ENCODE measurements at places on chromosomes 1 and 21. TPM values are rescaled to one million over a fixed set of nuclear protein-coding genes. Genes with fewer than 3 reads are reported as not detected.
A peak's percentile ranks its signal among the peaks of the same experiment; 100 is the strongest.

DNA sequence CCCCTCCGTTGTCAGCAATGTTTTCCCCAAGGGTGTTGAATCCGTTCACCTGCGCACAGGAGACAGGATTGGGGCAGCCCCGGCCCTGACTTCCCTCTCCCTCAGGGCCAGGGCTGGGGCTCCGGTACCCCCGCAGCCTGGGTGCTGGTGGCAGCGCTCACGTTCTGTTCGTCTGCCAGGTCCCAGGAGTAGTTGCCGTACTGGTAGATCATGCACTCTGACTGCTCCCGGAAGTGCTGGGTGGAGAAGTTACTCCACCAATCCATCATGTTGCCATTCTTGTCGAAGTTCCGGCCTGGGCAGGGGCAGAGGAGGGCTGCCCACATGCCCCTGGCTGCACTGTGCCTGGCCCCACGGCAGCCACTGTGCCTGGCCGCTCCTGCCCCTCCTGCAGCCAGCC is 6.1 kb downstream of the PRXL2B start:
- no peaks in the 10 kb centered on the region for H3K27me3 ChIP-seq
- peak; percentile 58 for DNase-seq
- no peaks in the 10 kb centered on the region for H3K36me3 ChIP-seq
- no peak overlapping the region for H3K4me3 ChIP-seq

DNA sequence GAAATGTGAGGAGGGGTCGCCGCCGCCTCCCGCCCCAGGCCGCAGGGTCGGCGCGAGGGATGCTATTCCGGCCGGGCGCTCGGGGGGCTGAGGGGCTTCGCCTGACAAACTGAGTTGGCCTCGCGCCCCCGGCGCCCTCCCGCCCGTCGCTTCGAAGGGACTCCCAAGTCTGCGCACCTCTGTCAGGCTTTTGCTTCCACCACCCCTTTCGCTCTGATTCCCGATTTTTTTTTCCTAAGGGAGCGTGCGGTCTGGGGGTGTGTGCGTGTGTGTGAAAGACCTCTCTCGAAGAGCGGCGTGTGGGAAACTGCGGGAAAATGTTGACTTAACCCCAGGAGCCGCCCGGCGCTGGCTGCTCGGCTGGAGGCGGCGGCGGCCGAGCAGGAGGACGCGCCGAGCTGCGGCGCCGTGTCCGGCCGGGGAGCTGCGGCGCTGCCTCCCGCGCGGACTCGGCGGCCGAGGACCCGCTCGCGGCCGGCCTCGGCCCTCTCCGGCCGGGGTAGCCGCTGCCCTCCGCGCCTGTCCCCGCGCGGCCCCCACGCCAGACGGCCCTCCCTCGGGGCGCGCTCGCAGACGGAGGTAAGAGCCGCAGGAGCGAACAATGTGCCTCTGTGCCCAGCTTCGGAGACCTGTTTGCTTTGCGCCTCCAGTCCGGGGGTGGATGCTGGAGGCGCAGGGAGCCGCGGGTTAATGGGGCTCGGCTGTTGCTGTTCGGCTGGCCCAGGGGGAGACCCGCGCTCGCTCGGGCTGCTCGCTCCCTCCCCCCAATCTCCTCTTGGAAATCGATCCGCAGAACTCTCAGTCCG is 1.1 kb downstream of the ADGRL2 start:
- peak; percentile 88 for DNase-seq
- peak overlapping the region; percentile 85 for H3K4me3 ChIP-seq
- H3K27ac ChIP-seq = peak overlapping the region; percentile 72
- H3K4me1 ChIP-seq = peaks cover 12% of the 10 kb centered on the region
- no peaks in the 10 kb centered on the region for H3K36me3 ChIP-seq

DNA sequence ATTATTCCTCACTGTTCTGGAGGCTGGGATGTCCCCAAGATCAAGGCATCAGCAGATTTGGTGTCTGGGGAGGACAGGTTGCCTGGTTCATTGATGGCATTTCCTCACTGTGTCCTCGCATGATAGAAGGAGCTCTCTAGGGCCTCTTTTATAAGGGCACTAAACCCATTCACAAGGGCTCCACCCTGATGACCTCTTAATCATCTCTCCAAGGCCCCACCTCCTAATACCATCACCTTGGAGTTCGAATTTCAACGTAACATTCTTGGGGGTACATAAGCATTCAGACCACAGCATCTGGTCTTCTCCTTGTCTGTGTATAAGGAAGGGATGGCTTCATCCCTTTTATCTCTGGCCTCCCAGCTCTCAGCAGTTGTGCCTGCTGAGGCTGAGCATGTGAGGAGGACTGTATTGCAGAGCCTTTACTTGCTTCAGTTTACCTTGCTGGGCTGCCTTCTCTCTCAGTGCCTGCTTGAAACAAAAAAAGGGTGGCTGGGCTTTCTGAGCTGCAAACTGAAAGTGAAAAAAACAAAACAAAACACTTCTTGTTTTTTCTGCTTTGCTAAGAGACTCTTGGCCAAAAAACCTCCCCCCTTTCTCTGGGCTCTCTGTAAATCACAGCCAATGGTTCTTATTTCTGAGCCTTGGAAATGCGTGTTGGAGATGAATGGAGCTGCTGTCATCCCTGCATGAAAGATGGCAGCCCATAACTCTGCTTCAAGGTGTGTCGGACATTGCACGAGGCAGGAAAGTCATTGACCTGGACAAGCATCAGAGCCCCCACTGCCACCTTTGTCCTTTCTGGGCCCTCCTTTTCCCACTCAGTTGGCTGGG is 75.8 kb downstream of the RHOU start:
- H3K4me1 ChIP-seq = no peaks in the 10 kb centered on the region
- no peak overlapping the region for H3K27ac ChIP-seq
- H3K4me3 ChIP-seq = no peak overlapping the region

DNA sequence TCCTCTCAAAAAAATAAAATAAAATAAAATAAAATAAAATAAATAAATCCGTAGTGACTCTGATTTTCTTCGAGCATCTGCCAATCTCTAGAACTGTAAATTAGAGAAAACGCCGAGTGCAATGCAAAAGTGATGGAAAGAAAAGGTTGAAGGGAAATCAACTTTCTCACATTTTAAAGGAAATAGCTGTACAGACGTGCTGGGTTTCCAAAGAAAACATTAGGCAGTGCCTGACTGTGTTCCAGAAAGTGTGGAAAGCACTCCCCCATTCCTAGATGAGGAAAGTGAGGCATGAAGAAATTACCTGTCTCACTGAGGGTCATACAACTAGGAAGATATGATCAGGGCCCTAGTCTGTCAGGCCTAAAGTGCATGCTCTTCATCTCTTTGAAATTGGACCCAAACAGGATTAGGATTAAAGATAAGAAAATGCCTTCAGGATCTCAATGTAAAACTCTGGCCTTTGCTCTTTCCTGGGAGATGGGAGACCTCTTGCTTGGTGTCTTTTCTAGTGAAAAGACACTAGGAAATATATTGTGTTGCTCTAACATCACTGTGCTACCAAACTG is 1.8 kb upstream of the PTPN14 start:
- peaks cover 3% of the 10 kb centered on the region for H3K36me3 ChIP-seq
- H3K27ac ChIP-seq = peak overlapping the region; percentile 12
- no peak overlapping the region for H3K4me3 ChIP-seq
- peaks cover 25% of the 10 kb centered on the region for H3K4me1 ChIP-seq

- H3K4me1 ChIP-seq = no peaks in the 10 kb centered on the region
- H3K27ac ChIP-seq = no peak overlapping the region
- no peaks in the 10 kb centered on the region for H3K27me3 ChIP-seq
- no peak for DNase-seq
Observed at GRCh38 chr21:30629200-30629599, 5.8 kb upstream of the KRTAP20-2 start.

DNA sequence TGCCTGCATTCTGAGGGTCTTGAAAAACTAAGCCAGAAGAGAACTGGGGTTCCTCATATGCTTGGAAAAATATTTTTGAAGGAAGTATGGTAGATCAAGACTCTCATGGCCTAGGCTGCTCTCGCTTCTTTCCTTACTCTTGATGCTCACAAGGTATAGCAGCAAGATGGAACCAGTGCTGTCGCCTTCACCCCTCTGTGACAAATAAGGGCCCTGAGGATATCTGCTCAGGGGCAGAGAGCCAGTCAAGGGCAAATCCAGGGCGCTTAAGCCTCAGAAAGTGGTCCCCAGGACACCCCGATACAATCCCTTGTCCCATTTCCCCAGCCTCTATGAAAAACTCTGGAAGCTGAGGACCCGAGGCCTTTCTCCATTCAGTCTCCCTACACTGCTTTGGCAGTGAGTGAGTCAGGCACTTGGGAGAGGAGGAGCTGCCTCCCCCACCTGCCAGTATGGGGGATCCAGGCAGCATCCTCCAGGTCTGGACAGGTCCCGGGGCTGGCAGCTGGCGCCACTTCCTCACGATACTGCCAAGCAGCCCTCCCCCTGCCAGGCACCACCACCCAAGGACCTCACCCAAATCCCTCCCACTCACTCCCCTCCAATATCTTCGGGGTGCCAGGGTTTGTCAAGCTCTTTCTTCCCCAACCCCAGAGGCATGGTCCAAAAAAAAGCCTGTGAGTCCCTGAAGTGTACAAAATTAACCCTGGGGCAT is 1.3 kb downstream of the IGSF9 start:
- H3K4me3 ChIP-seq = no peak overlapping the region
- peaks cover 21% of the 10 kb centered on the region for H3K27me3 ChIP-seq
- peak; percentile 76 for DNase-seq
- H3K27ac ChIP-seq = no peak overlapping the region

DNA sequence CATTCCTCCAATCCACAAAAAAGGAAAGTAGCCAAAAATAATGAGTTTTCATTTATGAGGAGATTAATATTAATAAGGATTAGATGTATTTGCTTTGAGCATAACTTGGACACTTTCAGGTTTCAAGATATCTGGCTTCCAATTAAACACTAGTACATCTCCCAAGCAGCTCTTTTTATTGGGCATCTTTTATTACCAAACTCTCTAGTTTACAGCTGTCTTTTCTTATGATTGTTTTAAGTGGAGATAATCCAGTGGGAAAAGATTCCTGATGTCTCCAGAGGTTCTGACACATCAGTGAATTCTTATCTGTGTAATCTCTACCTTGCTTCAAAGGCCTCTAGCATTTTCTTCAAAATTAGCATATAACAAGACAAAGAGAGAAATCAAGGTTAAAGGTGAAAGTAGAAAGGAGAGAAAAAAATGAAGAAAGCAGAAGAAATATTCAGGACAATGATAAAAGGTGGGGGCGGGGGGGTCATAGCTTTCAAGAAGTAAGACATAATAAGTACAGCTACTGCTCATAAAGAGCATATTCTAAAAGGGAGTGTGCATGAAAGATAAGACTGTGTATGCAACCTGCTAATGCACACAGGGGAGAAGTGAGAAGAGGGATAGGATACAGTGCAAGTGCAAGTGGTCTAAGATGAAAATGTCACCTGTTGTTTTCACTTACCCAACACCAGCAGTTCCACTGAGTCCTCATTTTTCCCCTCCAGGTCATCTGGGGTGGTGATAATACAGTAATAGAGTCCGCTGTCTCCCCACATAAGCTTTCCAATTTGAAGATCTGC is 19.1 kb downstream of the ILDR2 start:
- no peak for DNase-seq
- no peaks in the 10 kb centered on the region for H3K27me3 ChIP-seq
- H3K4me1 ChIP-seq = no peaks in the 10 kb centered on the region

RIPK4 gene
- total RNA-seq = 2.2 TPM

Data from osteoblast (primary cell).